Esophagus squamous epithelium (tissue), 5 donors: ENCODE measurements at places on chromosomes 5 and 9.

DNA sequence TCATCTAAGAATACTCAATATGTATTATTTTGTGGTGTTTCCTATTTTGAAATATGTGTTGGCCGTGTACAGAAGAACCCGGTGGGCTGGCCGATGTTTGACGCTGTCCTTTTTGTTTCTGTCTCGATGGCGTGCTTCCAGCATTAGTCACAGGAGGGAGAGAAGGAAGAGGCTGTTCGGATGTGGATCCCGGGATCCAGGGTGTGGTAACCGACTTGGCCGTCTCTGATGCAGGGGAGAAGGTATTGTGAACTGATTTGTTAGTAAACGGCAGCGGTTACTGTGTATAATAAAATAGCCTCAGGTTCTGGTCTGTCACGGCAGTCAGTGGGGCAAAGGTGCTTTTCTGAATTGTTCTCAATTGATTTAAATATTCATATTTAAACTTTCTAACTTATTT is 275.0 kb downstream of the ARHGEF28 start:
- no peak for DNase-seq

DNA sequence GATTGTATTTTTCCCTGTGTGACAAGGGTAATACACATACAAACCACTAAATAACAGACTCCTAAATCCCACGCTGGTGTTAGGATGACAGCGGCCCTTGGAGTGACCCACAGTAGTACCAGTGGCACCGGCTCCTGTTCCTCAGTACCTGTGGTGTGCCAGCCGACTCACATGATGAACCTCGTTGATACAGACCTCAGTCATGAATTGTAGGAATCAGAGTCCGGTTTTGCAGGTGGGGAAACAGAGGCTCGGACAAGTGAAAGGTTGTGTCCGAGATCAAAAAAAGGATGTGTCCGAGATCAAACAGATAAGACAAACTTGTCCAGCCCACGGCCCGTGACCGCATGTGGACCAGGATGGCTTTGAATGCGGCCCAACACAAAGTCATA is 78.0 kb downstream of the AMBP start:
- DNase-seq: no peak

GRCh38 chr9:91865041-91865440 is 85.0 kb downstream of the ROR2 start:
- no peak for DNase-seq

- no peak for DNase-seq
These were observed 50.3 kb upstream of the TGFBR1 start for GRCh38 chr9:99054581-99054980.

- no peak for DNase-seq
These were observed 516 bp downstream of the MAST4 start for GRCh38 chr5:66596636-66597182.

- DNase-seq: no peak
These were observed 739 bp downstream of the DBH start for GRCh38 chr9:133636902-133637301.

DNA sequence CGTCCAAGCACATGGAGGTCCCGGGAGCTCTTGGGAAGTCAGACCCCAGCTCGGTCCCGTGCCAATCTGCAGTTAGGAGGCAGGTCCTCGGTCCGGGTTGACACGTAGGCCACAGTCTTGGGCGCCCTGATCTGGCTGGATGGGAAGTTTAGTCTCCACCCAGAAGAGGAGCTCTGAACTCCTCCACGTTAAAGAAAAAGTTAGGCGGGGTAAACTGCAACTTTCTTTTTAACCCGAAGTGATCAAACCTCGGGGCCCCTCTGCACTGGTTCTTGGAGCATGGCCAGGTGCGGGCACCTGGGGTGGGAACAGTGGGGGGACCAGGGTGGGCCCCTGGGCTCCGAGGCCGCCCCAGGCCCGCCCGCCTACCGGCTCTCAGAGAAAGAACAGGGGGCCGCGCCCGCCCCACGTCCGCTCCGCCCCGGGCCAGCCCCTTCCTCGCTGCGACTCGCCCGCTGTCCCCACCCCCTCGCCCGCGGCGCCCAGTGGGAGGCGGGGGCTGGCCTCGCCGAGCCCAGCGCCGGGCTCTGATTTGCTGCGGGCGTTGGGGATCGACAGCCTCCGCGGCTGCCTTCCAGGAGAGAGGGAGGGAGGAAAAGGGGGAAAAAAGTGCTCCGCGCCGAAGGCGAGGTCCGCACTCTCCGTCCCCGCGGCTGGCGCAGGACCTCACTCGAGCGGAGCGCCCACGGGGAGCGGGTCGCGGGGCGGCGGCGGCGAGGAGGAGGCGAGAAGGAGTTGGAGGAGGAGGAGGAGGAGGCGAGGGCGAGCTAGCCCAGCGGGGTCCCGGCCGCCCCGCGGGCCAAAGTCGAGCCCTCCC is at the start of gene COL5A1:
Gene COL5A1 (plus strand): TSS at position 631 of the 817 bp plus-strand sequence. CDS start 385 bp downstream, outside the sequence.
- DNase-seq: no peak

DNA sequence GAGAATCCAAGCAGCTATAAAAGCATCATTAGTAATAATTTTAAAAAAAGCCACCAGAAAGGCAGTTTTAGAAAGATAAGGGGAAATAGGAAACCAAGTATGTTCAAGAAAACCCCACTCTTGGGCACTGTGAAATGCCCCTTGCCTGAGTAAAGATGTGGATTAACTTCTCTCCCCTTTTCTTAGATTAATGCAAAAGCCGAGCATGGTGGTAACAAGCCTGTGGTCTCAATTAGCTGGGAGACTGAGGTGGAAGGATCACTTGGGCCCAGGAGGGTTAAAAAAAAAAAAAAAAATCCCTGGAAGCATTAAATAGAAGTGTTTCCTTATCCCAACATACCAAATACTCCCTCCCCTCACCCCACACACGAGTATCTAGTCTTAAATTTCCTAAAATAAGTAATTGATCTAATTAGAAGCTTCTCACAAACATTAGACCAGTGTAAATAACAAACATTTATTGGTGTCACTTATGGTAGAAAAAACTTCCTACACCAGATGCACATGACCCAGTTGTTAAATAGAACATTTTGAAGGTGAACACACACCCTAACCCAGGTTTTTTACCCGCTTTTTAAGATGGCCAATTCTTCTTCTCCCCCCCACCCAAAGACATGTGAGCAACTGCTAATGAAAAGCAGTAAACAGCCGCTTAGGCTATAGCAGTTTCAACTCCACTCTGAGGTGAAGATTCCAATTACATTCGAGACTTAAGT is 5.2 kb downstream of the HSPA5 start:
- DNase-seq: no peak

GRCh38 chr9:101337237-101337636 is 47.6 kb downstream of the BAAT start:
- no peak for DNase-seq

DNA sequence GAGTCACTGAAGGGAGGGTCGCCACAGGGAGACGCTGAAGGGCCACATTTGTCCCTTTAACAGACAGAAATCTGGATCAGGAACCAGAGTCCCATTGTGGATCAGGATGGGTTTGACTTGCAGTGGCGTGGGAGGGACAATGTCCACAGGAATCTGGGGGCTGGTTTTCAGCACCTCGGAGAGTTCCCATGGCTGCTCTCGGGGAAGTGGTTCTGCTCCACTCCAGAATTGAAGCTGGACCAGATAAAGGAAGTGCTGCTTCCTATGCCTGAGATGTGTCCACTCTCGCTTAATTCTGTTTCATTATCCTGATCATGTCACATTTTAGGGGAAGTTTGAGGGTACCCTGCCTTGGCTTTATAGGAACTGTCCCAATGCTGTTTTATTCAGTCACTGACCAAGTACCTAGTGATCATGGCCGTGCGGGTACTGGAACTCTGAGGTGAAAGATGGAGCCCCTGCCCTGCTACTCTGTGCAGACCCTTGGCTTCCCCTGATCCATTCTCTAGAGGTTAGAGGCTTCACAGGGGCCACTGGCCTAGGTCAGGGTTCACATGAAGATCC is 28.7 kb downstream of the ENHO start:
- DNase-seq: no peak

DNA sequence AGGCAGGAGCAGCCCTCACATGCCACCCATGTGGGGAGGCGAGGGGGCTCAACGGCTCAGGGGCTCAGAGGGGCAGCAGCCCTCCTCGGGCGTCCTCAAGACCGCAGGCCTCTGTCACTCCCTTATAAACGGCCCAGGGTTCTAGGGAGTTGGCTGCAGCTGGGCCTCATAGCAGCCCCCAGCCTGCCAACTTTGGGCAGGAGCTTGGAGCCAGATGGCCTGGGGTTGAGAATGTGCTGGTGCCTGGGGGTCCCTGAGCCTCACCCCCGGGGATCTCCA is 51.0 kb upstream of the RNU6ATAC start:
- no peak for DNase-seq

DNA sequence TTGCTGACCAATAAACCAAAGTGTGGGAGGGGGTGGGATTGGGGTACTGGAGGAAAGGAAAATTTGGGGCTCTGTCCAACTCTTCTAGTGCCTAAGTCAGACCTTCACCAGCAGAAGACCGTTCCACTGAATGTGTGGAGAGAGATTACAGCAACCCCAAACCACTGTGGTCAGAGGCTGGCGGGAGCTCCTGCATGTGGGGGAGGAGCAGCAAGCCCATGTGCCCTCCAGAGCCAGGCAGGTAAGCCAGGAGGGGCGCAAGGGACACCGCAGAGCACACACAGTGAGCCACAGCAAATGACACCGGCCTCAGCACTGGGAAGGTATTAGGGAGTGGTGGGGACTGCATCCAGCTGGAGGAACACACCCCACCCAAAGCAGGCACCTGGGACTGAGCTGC is 62.9 kb downstream of the SMIM23 start:
- no peak for DNase-seq

GRCh38 chr5:109786206-109786855 is 96.6 kb downstream of the MAN2A1 start:
- no peak for DNase-seq

DNA sequence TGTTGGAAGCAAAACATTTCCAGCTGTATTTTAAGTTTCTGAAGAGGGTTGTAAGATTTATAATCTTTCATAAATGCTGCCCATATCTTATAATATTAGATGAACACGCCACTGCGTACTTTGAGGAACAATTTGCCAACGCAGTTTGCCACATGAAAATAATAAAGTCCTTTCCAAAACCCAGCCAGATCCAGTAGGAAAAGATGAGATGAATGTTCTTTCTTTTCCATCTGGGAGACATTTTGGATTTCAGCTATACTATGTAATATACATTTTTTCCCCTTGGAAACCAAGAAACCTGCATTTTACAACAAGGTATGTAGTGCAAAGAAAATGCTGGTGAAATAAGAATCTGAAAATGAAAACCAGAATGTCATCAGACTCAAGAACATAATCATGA is 125.4 kb downstream of the NFIB start:
- DNase-seq: no peak

DNA sequence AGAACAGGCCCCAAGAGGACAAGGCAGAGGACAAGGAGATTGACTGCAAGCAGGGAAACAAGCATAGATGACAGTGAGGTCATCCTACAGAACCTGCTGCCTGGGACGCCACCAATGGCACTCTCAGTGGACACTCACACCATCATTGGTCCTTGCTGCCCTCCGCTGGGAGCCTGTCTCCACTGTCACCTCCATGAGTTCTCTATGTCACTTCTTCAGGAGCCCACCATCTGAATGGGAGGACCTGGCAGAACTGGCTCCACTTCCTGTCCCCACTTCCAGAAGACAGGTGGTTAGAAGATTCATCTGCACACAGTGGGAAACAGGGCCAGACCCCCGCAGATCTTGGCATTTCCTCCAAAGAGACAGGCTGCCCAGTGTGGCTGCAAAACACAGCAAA is 188.9 kb downstream of the HSD17B3 start:
- DNase-seq: no peak

DNA sequence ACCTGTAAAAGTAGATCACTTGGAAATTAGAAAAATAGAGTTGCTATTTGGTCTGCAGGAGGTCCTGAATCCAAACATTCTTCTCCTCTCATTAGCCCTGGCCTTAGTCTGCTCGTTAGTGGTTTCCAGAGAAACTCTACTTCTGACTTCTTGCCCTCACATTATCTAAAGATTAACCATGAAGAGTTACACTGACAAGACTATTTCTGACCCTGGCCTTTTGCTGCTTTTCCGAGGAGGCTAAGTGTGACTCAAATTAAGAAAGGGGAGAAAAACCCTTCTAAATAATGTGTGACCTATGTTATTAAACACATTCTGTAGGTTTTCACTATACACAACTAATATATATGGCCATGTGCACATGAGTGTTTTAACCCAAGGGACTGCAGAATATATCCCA is 302.4 kb downstream of the RAB3C start:
- no peak for DNase-seq

GRCh38 chr5:88845081-88845697 is 37.8 kb downstream of the MEF2C start:
- no peak for DNase-seq

DNA sequence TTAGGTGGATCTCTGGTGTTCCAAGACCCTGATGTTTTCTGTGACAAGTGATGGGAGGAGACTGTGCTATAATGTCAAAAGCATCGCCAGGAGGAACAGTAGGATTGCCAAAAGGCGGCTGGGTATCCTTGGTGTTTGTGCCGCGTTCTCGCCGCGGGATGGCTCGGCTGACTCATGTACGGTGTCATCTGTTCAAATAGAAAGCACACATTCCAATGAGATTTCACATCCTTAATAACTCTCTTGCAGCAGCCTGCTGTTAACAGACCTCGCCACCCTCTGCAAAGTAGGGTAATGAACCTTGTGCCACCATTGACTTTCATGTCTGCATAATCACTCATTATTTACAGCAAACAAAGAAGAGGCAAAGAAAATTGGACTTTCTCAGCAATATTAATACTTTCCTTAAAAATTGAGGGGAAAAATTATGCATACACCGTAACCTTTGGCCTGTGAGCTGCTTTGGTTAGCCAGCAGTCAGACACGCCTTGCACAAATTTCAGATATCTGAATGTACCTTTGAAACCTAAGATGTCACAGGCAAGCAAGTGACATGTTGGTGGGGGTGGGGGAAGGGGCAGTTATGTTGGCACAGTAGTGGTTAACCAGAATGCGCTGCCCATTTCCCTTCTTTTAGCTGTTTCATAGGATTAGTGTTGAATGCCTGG is 289.4 kb downstream of the EFNA5 start:
- no peak for DNase-seq

DNA sequence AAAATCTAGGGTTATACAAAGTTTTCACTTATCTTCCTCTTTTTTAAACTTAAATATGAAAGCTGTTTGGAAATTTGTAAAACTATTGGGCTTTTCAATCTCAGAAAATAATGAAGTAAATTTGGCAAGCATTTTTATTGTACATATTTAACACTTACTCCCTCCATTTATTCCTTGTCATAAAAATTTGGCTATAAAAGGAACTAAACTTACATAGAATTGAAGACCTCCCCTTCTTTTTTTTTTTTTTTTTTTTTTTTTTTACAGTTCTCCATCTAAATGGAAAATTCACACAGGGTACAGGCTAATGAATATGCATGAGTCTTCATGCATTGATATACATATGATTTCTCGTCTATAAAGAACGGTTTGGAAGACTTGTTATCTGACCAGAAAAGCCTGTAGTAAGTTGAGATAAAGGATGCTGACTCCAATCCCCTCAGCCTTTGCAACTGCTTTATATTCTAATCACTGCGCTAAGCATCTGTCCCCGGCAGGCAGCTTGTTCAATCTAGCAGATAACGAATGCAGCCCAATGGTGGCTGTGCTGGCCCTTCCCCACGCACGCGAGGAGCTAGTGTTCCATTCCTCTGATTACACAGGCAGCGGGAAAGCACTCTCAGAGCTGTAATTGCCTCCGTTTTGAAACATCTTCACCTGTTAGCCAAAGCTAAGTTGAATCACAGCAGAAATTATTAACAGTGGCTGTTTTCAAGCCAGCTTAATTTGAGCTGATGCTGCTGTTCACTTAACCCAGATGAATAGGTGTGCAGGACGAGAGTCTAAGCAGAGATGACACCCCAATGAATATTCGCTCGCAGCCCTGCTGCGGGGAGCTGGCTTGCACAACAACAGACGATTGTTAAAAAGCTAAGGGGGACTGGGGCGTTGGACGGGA is 453.8 kb upstream of the ZNF608 start:
- no peak for DNase-seq

- DNase-seq: no peak
These were observed 244.4 kb downstream of the MAST4 start for GRCh38 chr5:66840511-66841013.
